T-cell (primary cell): ENCODE measurements at places on chromosomes 5 and 9. TPM values are rescaled to one million over a fixed set of nuclear protein-coding genes. Genes with fewer than 3 reads are reported as not detected.

- no peak for DNase-seq
These were observed 58.5 kb downstream of the PPIC start for GRCh38 chr5:122978068-122978467.

GRCh38 chr9:35748858-35749514 is at the start of the genes GBA2 and RGP1:
Gene GBA2 (minus strand): TSS chr9:35749228. CDS start chr9:35748704, 524 bp downstream.
Gene RGP1 (plus strand): TSS chr9:35749287. CDS start chr9:35749756, 469 bp downstream.
- DNase-seq: peak; percentile 60

C9orf153 gene
- 0.38 TPM for total RNA-seq

- no peak for DNase-seq
These were observed 379.2 kb downstream of the CTNND2 start for GRCh38 chr5:11525020-11525419.

GRCh38 chr5:143182901-143183820 is 220.3 kb downstream of the NR3C1 start:
- no peak for DNase-seq

- DNase-seq: no peak
These were observed 213.2 kb downstream of the ADAMTS6 start for GRCh38 chr5:65268525-65268924.

DNA sequence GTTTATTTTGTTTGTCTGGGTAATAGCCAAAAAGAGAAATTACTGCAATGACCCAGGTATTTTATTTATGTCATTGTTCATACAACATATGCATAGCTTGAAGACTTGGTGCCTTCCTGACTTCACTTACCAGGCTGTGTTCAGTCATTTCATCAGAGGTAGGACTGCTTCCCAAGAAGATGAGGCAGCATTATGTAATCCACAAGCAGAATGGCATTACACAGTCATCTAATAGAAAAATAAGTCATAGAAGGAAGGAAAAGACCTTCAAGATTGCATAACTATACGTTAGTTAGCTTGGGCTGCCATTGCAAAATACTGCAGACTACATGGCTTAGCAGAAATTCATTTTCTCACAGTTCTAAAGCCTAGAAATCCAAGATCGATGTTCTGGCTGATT is 167.5 kb downstream of the NMUR2 start:
- DNase-seq: no peak
